Suppressor macrophage (primary cell): ENCODE measurements at places on chromosomes 1 and 21.

GRCh38 chr21:43781846-43782245 is 5.7 kb upstream of the CSTB start:
- peak; percentile 42 for DNase-seq

- DNase-seq = no peak
These were observed 353.6 kb downstream of the BRINP3 start for GRCh38 chr1:190124068-190124467.

GRCh38 chr1:53622531-53622930 is 116.4 kb downstream of the GLIS1 start:
- no peak for DNase-seq

DNA sequence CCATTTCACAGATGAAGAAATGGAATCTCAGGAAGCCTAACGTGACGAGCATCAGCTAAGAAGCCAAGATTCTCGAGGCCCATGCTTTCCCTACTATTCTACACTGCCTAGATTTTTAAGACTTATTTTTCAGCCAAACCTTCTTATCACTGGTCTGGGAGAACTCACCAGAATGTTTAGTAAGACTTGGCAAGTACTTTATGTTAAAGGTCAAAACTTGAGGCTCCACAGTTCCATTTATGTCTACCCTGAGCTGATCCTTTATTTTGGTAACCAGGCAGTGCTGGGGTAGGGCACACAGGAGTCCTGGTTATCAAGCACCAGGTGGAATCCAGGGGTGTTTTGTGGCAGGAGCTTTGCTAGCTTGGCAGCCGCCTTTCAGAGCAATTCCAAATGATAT is 16.8 kb downstream of the PLXNA2 start:
- no peak for DNase-seq

- DNase-seq = peak; percentile 5
These were observed 136.2 kb downstream of the NTNG1 start for GRCh38 chr1:107277022-107277421.

DNA sequence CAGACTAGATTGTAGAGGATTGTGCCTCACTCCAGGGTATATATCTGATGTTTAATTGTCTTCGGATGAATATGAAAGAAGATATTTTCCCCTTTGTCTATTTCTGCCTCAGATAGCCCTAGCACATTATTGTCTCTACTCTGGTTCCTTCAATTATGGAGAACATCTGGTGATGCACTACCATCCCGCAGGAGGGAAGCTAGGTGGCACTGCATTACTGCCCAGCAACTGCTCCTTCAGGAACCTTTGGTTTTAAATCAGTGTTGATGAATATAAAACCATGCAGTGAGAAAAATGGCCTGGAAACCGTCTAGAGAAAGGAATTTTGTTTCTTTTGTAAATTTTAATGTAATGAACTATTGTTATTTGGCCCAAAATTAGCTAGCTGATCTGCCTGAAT is 68.5 kb downstream of the GPR88 start:
- DNase-seq = peak; percentile 69

- no peak for DNase-seq
These were observed 1.2 kb downstream of the PTP4A2 start for GRCh38 chr1:31936981-31937299.

DNA sequence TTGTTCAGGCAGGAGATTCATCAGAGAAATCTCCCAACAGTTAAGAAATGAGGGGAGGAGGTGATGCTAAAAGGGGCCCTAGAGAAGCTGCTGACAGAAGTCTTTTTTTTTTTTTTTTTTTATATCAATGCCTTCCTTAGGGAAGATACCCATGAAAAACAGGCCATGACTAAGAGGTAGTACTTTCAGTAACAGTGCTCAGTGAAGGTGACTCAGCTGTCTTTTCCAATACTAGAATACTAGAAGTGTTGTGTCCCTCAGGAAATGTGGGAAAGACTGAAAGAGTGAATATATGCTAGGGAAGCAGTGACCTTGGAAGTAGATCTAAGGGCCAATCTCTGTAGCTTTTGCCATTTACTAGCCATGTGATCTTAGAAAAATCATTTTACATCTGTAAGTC is 52.4 kb upstream of the SLFNL1 start:
- no peak for DNase-seq

- DNase-seq = peak; percentile 49
These were observed 1.2 kb upstream of the LHX4 start for GRCh38 chr1:180228648-180229482.

- DNase-seq = peak; percentile 59
These were observed 10.2 kb downstream of the ADAM30 start for GRCh38 chr1:119885903-119886783.

- DNase-seq = no peak
These were observed 32.5 kb upstream of the KIF1B start for GRCh38 chr1:10177876-10178275.

DNA sequence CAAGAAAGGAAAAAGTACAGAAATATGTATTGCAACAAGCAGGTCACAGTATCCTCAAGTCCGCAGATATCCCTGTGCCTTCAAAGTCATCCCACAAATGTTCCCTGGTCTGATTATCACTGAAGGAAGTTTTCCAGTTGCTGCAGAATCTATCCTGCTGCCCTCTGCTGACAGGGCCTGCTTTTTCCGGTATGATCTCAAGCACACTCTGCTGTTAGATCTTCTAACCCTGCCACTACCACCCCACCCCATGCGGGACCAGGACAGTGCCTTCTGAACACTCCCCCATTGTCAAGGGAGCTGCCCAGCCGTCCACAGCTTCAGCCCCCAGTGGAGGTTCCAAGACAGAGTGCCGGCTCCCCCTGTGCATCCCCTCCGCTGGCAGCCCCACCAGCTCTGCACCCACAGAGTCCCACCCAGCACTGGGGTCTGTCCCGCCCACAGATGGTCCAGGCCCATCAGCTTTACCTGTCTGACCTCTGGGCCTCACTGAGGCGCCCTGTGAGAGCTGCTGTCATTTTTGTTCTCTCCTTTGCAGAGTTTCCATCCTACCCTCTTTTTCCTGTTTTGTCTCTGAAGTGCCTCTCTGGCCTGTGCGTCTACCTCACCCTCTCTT is 27.9 kb downstream of the FAM163A start:
- no peak for DNase-seq

GRCh38 chr1:150507912-150508864 is at the start of gene ECM1:
Gene ECM1, plus strand, starts transcription at chr1:150508109. Its CDS starts 101 bp downstream, at chr1:150508210.
- DNase-seq = peak; percentile 71

DNA sequence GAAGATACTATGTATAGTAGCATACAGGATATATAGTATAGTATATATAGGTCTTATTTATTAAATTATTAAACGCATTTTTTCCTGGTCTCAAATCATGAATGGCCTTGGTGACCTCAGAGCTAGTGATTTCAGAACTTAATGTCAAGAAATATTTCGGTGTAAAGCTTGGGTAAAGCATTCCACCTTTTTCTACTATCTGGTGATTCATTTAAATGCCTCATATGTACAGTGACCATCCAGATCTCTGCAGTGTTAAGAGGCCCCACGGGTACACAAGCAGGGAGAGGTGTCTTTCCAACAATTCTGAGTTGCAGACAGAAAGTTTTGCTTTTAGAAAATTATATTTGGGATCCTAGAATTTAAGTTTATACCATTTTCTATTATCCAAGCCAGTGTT is 626.5 kb downstream of the PTPRC start:
- DNase-seq = no peak

DNA sequence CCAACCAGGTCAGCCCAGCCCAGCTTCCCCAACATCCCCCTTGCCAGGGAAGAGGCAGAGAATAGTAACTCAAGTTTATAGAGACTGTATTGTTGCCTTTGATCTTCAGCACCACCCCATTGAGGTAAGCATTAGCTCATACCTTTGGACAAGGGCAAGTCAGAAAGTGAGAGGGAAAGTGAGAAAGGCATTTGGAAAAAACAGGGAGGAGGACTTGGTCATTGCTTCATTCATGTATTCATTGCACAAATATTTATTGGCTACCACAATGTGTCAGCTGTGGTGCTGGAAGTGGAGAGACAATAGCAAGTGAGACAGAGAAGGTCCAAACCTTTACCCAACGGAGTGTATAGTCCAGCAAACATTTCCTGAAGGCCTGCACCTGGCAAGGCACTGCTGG is 561.2 kb downstream of the KIF26B start:
- DNase-seq = no peak

- no peak for DNase-seq
These were observed 726.5 kb upstream of the ADAMTS5 start for GRCh38 chr21:27693376-27693775.

GRCh38 chr1:245650441-245650960 is 495.7 kb downstream of the KIF26B start:
- DNase-seq = no peak

GRCh38 chr21:44657635-44658540 is at the start of gene KRTAP12-3:
Gene KRTAP12-3, plus strand, starts transcription at chr21:44657932. Its CDS starts 48 bp downstream, at chr21:44657980.
- DNase-seq = no peak

GRCh38 chr1:227032396-227032795 is 92.3 kb downstream of the COQ8A start:
- DNase-seq = no peak

- DNase-seq = peak; percentile 31
These were observed 55.8 kb downstream of the NAV1 start for GRCh38 chr1:201594575-201595245.

- DNase-seq = peak; percentile 48
These were observed 330.9 kb downstream of the S1PR1 start for GRCh38 chr1:101567582-101568189.

DNA sequence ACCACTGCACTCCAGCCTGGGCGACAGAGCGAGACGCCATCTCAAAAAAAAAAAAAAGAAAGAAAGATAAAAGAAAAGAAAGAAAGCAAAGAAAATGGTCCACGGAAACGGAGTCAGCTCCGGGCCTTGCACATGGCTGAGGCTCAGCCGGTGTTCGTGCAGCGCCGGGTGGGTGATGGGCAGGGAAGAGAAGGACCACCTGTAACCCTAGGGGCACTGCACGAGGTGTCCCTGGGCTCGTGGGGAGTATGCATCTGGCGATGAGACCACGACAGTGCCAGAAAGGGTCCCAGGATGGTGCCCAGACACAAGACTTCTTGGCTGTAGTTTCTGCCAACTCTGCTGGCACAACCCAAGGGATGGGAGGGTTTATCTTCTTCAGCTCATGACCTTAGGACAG is 5.8 kb downstream of the CDA start:
- no peak for DNase-seq

DNA sequence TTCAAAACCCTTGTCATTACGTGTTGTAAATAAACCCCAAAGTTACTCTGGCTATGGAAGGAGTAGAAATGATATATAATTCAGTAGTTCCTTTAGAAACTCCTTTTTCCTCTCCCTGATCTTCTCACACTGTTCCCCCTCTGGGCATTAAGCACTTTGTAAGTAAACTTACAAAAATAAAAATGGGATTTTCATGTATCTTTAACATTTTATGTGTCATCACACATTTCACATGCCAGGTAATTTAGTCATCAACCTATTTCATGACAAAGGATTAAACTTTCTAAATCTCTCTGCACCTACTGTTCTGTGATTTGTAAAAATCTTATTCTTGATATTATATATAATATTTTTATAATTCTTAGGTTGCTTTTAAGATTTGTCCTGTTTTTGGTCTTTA is 176.9 kb downstream of the NEK7 start:
- DNase-seq = no peak

- DNase-seq = peak; percentile 63
These were observed 1.5 kb upstream of the FCMR start for GRCh38 chr1:206923009-206923960.

DNA sequence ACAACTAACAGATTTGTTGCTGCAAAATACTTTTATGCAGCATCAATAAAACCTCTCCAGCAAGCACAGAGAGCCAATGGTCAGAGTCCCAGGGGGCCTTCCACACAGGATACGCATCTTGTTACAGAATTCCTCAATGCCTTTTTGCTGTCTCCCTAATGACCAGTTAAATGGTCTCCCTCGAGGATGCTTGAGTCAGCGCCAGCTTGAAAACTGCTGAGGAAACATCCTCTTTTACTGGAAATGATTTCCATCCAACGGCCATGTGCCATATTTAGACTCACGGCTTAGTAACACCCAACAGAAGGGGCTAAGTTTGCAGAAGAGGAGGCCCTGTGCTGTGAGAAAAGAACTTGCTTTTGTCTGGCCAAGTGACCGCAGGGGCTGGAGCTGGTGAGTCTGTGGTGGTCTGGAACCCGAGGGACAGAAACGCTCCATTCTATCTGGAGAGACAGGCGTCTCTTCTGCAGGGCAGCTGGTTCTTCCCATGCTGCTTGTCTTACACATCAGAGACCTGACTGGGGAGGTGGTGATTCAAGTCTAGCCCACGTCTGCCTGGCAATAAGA is 496.4 kb downstream of the SETD4 start:
- peak; percentile 76 for DNase-seq

DNA sequence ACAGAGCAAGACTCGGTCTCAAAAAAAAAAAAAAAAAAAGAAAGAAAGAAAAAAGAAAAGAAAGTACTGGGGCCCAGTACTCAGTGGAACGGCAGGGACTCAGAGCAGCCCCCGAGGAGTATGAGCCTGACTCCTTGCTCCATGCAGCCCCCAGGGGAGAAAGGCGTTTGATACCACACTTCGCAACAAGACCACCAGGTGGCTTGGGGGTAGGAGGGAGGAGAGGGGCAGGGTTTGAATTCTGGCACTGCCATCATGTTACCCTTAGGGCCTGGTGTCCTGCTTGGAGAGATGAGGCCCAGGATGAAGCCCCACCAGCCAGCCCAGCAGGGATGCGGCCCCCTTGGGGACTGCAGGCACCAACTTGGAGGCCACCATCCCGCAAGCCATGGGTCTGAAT is 321.3 kb upstream of the VAMP3 start:
- no peak for DNase-seq

GRCh38 chr1:243433737-243434370 is 178.0 kb downstream of the SDCCAG8 start:
- no peak for DNase-seq

- DNase-seq = no peak
These were observed 62.1 kb downstream of the FOXJ3 start for GRCh38 chr1:42272920-42273319.

GRCh38 chr1:22709891-22710700 is 543 bp upstream of the EPHB2 start:
- peak; percentile 87 for DNase-seq

- no peak for DNase-seq
These were observed 84.9 kb downstream of the CLEC20A start for GRCh38 chr1:178411756-178412399.

- no peak for DNase-seq
These were observed 18.4 kb downstream of the RUNX3 start for GRCh38 chr1:24911651-24912155.

GRCh38 chr1:40122855-40123254 is 25.8 kb upstream of the PPT1 start:
- DNase-seq = no peak

GRCh38 chr1:168216171-168216570 is 9.6 kb upstream of the SFT2D2 start:
- DNase-seq = no peak

DNA sequence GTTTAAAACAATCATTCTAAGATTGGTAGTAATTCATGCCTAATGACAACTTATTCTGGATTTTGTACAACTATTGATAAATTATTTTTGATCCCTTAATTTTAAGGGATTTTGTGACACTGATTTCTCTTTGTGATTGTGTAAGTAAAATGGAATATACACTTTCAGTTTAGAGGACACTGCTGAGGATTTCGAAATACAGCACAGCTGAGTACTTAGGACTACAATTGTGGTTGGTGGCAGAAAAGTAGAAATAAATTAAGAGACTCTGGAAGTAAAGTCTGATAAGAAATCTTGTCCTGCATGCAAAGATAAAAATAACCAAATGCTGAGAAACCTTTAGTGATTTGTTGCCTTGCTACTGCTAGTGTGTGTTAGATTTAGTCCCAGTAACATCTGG is 40.0 kb downstream of the TYW3 start:
- DNase-seq = peak; percentile 19
